Astrocyte (in vitro differentiated cells and primary cell): ENCODE measurements at places on chromosomes 11 and 22. TPM values are rescaled to one million over a fixed set of nuclear protein-coding genes. Genes with fewer than 3 reads are reported as not detected.

The CRYBB3 gene
- 0.43 TPM in 1 of 2 replicates, not detected in the other for total RNA-seq

The DMC1 gene
- 0.11 TPM in 1 of 2 replicates, not detected in the other for total RNA-seq

The SMIM38 gene
- total RNA-seq, result not detected in 2 replicates

DNA sequence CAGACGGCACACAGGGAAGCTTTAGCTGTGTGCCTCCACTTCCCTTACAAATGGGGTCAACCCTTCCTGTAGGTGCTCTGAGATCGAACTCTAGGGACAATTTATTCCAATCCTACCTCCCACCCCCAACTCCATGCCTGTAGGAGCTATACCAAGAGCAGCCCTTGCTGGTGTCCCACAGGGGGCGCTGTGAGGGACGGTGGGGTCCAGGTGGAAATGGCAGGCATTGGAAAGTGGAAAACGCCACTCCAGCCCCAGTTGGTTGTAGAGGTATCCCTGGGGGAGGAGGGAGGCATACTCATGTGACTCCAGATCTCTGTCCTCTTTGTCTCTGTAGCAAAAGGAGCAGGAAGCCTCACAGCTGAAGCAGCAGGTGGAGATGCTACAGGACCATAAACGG lies 161.3 kb downstream of the MYO18B start:
- H3K27me3 ChIP-seq, result no peaks in the 10 kb centered on the region
- no peaks in the 10 kb centered on the region for H3K36me3 ChIP-seq
- no peak for DNase-seq
- no peak overlapping the region for H3K4me3 ChIP-seq

GRCh38 chr22:49303781-49304461 lies 523.8 kb downstream of the BRD1 start:
- H3K27ac ChIP-seq, result no peak overlapping the region
- no peaks in the 10 kb centered on the region for H3K4me1 ChIP-seq
- no peak overlapping the region for H3K4me3 ChIP-seq
- H3K36me3 ChIP-seq, result no peaks in the 10 kb centered on the region

DNA sequence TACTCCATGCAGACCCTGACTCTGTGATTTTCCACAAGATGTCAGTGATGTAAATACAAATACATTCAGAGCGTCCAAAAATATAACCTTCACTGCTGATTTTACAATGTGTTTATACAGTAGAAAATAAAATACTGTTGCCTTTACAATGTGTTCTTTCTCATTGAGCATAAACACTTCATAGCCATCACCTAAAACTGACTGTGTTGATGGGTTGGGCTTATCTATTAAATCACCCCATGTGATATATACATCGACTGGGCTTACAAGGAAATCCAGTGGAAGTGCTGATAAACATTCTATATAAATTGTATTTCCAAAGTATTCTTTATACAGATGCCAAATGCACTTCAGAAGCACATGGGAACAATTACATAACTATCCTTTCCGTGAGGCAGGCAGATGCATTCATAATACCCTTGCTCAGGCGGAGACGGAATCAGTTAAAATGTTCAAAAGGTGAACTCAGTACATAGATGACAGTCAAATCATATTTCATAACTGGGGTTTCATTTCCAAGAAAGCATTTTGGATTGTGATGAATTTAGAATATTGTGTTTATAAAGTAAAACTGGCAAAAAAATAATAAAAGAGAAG lies 27.7 kb downstream of the DDI1 start:
- no peak for DNase-seq
- H3K4me3 ChIP-seq, result no peak overlapping the region
- H3K27me3 ChIP-seq, result no peaks in the 10 kb centered on the region
- H3K27ac ChIP-seq, result no peak overlapping the region

DNA sequence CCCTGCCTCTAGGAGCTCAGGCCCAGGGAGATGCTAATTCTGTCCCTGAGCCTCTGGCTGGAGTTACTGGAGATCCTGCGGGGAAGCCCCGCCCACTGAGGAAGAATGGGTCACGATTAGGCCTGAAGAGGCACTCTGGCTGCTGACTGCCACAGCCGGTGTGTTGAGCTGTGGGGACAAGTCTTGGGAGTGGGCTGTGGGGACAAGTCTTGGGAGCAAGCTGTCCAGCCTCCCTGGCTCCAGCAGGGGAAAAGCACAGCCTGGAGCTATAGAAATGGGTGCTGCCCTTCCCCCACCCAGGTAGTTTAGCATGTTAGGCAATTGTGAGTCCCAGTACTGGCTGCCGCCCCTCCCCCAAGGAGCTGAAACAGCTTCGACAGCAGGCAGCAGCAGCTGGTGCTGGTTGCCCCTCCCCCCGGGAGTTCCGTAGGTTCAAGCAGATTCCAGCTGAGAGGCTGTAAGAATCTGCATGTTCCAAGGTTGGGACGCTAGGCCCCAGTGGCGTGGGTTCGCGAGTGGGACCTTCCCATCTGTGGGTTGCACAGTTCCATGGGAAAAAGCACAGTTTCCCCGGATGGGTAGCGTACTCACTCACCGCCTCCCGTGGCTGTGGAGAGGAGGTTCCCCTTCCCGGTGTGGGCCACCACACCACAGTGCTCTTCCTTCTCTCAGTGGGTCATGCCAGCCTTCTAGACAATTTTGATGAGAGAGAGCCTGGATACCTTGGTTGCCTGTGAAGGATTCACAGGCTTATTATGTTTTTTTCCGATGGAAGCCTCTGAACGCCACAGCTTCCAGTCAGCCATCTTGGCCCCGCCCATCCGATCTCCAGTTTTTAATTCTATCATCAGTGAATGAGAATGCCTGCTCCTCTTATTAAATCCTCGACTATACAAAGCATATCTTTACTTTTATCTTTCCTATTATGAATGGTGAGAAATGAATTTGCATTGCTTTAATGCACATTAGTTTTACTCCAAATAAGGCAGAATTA lies 61.5 kb downstream of the MSANTD4 start:
- H3K27me3 ChIP-seq, result no peaks in the 10 kb centered on the region
- no peak overlapping the region for H3K4me3 ChIP-seq
- H3K36me3 ChIP-seq, result no peaks in the 10 kb centered on the region
- no peak for DNase-seq

DNA sequence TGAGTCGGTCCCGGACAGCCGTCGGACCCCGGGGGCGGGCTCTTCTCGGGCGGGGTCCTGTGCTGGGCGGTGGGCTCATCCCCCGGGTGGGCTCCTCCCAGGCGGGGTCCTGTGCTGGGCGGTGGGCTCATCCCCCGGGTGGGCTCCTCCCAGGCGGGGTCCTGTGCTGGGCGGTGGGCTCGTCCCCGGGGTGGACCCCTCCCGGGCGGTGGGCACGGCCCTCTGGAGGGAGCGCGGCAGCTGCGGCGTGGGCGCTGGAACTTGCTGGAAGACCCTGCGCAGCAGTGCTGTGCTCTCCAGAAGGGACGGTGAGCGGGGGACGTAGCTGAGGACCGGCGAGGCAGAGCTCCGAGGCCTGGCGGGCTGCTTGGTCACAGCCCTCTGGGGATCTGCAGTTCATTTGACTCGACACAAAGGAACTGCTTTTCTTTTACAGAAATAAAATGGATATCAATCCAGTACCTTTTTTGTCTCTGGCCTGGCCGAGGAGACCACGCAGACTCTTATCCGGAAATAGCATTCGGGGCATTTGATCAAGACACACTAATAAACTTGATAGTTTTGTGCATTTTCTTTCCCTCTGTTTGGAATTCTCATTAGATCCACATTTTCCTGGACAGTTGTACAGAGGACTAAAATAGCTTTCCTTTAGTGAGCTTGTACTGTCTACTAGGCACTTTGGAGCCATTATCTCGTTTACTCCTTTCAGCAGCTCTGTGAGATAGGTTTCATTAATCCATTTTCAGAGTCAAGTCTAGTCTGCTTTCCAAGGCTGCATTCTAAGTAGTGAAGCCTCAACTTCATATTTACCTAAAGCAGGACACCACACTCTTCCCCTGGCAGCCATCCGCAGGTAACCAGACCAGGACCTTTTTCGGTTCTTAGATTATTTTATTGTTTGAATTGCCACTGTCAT lies 812 bp downstream of the JAM3 start:
- DNase-seq, result no peak
- H3K36me3 ChIP-seq, result no peaks in the 10 kb centered on the region
- peaks cover 5% of the 10 kb centered on the region for H3K27me3 ChIP-seq
